ENCODE measurements at places on chromosomes 11 and 22.

- no peak for DNase-seq
Observed at GRCh38 chr11:111814106-111814505, 47.9 kb upstream of the PPP2R1B start.

DNA sequence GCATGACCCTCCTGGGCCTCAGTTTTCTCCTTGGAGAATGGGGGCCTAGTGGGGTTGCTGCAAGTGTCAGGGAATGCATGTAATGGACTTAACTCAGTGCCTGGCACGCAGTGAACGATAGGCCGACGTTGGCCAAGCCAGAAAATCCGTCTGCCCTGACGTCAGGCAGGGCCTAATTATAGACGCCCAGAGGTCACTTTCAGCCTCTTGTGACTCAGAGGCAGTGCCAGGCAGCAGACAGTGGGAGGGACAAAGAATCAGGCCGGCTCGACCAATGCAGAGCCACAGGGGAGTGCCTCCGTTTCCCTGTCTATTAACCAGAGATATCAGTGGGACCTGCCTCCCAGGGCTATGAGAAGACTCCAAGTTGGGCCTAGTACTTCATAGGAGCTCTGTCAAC is 115.0 kb downstream of the MN1 start:
- no peak for DNase-seq

DNA sequence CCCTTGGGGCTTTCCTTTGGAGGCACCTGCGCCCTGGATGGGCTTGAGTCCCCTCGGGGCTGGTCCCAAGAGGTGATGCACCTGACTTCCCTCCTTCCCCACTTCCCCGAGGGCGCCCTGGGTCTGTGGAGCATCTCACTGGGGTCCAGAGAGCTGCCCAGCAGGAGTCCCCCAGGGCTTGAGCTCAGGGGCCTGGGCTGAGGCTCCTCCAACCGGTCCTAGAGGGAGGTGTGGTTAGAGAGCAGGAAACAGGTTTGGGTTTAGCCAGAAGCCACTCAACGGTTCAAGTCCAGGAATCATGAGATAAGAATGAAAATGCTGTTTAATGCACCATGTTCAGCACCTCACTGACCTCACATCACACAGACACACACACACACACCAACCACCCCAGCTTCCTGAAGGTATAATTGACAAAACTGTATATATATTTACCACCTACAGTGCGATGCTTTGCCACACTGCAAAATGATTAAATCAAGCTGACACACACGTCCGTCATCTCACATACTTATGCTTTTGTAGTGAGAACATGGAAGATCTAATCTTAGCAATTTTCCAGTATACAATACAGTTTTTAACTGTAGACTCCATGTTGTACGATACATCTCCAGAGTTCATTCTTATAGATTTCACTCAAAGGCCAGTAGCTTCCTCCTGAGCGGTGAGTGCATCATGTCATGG is 628 bp upstream of the IGLL1 start:
- no peak for DNase-seq

GRCh38 chr11:121557348-121557747 is 104.6 kb upstream of the SORL1-AS1 start:
- DNase-seq = no peak

GRCh38 chr11:96008161-96008720 is 84.3 kb upstream of the MTMR2 start:
- DNase-seq = no peak

- no peak for DNase-seq
Observed at GRCh38 chr11:104060820-104061219, 24.4 kb downstream of the DDI1 start.

DNA sequence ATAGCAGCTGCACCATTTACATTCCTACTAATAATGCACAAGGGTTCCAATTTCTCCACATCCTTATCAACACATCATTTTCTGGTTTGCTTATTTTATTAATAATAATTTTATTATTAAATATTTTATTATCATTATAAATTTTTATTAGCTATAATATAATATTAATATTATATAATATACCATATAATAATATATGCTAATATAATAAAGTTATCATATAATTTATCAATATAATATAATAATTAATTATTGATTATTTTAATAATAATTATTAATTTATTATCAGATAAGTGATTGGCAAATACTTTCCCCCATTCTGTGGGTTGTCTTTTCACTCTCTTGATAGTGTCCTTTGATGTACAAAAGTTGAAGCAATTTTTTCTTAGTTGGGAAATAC is 27.7 kb downstream of the OR2AT4 start:
- DNase-seq = no peak

DNA sequence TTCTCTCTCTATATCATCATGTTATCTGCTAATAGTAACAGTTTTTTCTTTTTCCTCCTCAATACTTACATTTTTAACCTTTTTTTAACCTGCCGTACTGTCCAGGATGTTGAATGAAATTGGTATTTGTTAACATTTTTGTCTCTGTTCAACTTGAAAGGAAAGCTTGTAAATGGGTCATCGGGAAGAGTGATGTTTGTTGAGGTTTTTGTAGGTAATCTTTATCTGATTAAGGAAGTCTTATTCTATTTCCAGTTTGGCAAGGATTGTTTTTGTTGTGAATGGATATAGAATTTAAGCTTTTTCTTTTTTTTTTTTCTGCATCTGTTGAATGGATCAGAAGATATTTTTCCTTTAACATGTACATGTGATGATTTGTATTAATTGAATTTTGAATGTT is 8.1 kb upstream of the NNMT start:
- DNase-seq = no peak

DNA sequence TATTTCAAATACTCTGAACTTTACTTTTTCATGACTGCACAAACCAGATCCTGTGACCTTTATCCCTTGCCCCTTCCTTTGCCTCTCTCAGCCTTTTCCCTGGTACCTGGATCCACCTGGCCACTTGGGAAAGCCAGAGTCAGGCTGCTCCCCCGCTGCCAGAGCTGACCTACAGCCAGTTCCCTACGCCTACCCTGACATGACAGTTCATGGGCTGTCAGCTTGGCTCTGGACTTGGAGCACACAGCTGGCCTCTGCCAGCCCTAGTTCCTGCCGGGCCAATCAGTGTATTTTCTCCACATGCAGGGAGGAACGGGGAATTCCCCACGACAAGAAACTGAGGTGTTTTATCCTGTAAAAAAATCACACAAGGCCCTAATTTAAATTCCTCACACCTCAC is 382.6 kb downstream of the INSC start:
- no peak for DNase-seq

DNA sequence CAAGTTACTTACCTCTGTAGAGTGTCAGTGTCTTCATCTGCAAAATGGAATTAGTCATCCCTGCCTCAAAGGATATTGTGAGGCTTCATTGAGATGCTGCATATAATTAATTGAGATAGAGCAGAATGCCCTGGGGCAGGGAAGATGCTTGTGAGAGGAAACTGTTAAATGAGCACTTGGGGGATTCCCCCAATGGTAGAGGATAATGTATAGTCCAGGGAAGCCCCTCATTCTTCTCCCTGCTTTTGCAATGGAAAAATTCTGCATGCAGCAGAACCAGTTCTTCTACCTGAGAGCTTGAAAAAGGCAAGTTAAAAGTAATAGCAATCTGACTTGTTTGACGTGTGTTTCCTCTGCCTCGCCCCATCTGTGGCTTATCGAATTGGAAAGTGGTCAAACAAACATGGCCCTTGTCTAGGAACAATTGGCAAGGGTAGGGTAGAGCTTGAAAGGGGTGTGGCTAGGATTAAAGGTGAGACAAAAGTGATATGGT is 90.9 kb downstream of the NAV2 start:
- no peak for DNase-seq

All from cortex of kidney (tissue), 1 donor.